ENCODE measurements at places on chromosomes 6 and 20. TPM values are rescaled to one million over a fixed set of nuclear protein-coding genes. Genes with fewer than 3 reads are reported as not detected.

TINAG gene
- not detected for total RNA-seq

C6orf15 gene
- not detected for total RNA-seq

SRMS gene
- not detected for total RNA-seq

TMEM63B gene
- 20.7 TPM for total RNA-seq

THBD gene
- total RNA-seq: 6.7 TPM

AVP gene
- total RNA-seq: not detected

ENPP3 gene
- total RNA-seq: not detected

TBC1D7 gene
- 44.2 TPM for total RNA-seq

KHDRBS2 gene
- not detected for total RNA-seq

IP6K3 gene
- not detected for total RNA-seq

GRM1 gene
- under 0.01 TPM for total RNA-seq

STX11 gene
- 0.16 TPM for total RNA-seq

TRIM15 gene
- not detected for total RNA-seq

YIPF3 gene
- 94.4 TPM for total RNA-seq

APCDD1L gene
- total RNA-seq: 1.6 TPM

HAO1 gene
- total RNA-seq: not detected

BTBD9 gene
- total RNA-seq: 21.4 TPM

TMEM244 gene
- total RNA-seq: not detected

GTSF1L gene
- not detected for total RNA-seq

CAP2 gene
- total RNA-seq: 6.5 TPM

SUMO4 gene
- not detected for total RNA-seq

CAGE1 gene
- 0.33 TPM for total RNA-seq

MYB gene
- total RNA-seq: 0.54 TPM

TFAP2B gene
- total RNA-seq: under 0.01 TPM

DSE gene
- 50.7 TPM for total RNA-seq

HCK gene
- not detected for total RNA-seq

RNF39 gene
- total RNA-seq: not detected

ZBP1 gene
- total RNA-seq: not detected

OR2J2 gene
- total RNA-seq: not detected

SH3BGRL2 gene
- total RNA-seq: 6.6 TPM

ZC3H12D gene
- 0.09 TPM for total RNA-seq

PLEKHG1 gene
- 3.7 TPM for total RNA-seq

CDH26 gene
- total RNA-seq: not detected

FAM209B gene
- not detected for total RNA-seq

PTCRA gene
- not detected for total RNA-seq

SPEF1 gene
- 0.09 TPM for total RNA-seq

DOK5 gene
- 85.6 TPM for total RNA-seq

CGA gene
- total RNA-seq: not detected

WFDC2 gene
- total RNA-seq: not detected

AGER gene
- total RNA-seq: 0.16 TPM

MANEA gene
- total RNA-seq: 24.9 TPM

SEL1L2 gene
- not detected for total RNA-seq

SYNGAP1 gene
- total RNA-seq: 7.6 TPM

All from fibroblast of the aortic adventitia (primary cell).